ENCODE measurements at places on chromosomes 1 and 21. TPM values are rescaled to one million over a fixed set of nuclear protein-coding genes. Genes with fewer than 3 reads are reported as not detected.

KIF2C gene
- 53.3 TPM for total RNA-seq

RWDD3 gene
- total RNA-seq = 11.5 TPM

UTS2 gene
- total RNA-seq = not detected

XKR8 gene
- 9.2 TPM for total RNA-seq

TNFRSF18 gene
- total RNA-seq = 1.9 TPM

EPHA10 gene
- total RNA-seq = not detected

Measured in myometrial cell (primary cell).